ENCODE measurements at places on chromosomes 2 and 18. TPM values are rescaled to one million over a fixed set of nuclear protein-coding genes. Genes with fewer than 3 reads are reported as not detected.

The TMEM163 gene
- 0.37 TPM for polyA plus RNA-seq

The MDH1B gene
- polyA plus RNA-seq, result not detected

The IL18RAP gene
- polyA plus RNA-seq, result not detected

The DOK1 gene
- 37.0 TPM for polyA plus RNA-seq

The C1D gene
- 36.2 TPM for polyA plus RNA-seq

The ARMC9 gene
- polyA plus RNA-seq, result 0.41 TPM

The CDH7 gene
- polyA plus RNA-seq, result not detected

The UGT1A5 gene
- not detected for polyA plus RNA-seq

The SPHKAP gene
- not detected for polyA plus RNA-seq

The LMAN2L gene
- polyA plus RNA-seq, result 18.9 TPM

The CD302 gene
- polyA plus RNA-seq, result 0.37 TPM

The CXCR1 gene
- polyA plus RNA-seq, result 2.3 TPM

The FSHR gene
- polyA plus RNA-seq, result not detected

The RTTN gene
- polyA plus RNA-seq, result 3.6 TPM

The NGEF gene
- 0.74 TPM for polyA plus RNA-seq

The SDC1 gene
- not detected for polyA plus RNA-seq

Measured in naive B cell (primary cell).